Activated effector memory CD4-positive, alpha-beta T cell treated with anti-CD3 and anti-CD28 coated beads, Interleukin-2, amount 50 U/mL, for 16 hours (primary cell): ENCODE measurements at places on chromosomes 13 and 19.

GRCh38 chr13:99347911-99348451 lies 40.8 kb upstream of the GPR183 start:
- DNase-seq, result no peak

GRCh38 chr19:10230861-10231611 lies at the start of gene S1PR2:
S1PR2 (minus strand) TSS chr19:10231331; CDS start chr19:10224905, 6,426 bp downstream.
- DNase-seq, result peak; percentile 90

GRCh38 chr19:10245189-10245939 lies 6.7 kb upstream of the MRPL4 start:
- DNase-seq, result no peak

DNA sequence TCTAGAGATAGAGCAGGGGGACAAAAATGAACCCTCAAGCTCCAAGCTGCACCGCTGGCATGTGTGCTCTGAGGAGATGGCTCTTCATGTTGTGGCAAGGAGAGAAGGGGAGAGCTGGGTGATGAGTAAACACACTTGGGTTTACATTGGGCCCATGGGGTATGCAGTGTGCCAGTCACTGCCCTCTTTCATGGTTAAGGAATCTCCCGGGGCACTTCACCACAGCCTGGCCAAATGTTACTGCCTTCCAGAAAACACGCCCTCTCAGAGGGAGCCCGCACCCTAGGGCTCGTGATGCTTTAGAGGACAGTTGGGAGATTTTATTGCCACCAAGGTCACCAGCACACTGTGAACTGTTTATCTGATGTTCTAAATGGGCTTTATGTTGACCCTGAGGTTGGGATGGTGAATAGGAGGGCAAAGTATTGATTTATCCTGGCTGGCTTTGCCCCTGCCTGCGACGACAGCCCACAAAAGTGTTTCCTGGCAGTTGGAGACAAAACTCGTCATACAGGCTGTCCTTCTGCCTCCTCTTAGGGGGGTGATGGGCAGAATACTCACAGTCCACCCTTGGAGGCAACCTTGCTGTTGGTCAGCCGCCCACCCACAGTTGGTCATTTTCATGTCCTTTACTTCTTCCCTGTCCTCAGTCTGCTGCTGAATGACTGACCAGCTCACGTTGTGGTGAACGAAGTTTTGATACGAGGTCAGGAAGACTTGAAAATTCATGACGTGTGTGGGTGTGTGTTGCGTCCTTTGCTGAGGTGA lies 156.9 kb downstream of the STK24 start:
- DNase-seq, result no peak

- DNase-seq, result no peak
These were observed 10.5 kb upstream of the NTN5 start for GRCh38 chr19:48683349-48683748.

- peak; percentile 87 for DNase-seq
These were observed 45.3 kb downstream of the KLF2 start for GRCh38 chr19:16369664-16370576.

DNA sequence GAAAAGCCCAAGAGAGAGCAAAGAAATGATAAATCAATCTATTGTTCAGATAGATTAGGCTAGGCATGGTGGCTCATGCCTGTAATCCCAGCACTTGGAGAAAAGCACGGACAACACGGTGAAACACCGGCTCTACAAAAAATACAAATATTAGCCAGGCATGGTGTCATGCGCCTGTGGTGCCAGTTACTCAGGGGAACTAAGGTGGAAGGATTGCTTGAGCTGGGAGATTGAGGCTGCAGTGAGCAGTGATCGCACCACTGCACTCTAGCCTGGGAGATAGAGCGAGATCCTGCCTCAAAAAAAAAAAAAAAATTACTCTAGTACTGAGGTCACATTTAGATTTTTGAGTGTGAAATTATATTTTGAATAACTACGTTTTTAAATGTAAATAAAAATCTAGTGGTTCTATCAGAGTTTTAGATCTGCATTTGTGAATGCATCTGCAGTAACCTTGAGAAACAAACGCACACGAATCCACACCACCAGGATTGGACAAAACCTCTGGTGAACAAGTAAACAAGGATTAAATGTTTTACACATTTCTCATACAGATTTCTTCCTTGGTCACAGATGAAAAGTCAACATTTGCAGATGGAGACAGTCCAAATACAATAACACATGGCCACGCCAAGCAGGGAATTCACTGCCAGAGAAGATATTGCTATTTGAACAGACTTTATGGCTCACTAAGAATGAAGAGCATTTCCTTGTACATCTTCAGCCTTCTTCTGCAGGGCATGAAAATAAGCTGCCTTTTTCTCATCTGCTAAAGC lies 917.6 kb downstream of the PCDH9 start:
- DNase-seq, result no peak

DNA sequence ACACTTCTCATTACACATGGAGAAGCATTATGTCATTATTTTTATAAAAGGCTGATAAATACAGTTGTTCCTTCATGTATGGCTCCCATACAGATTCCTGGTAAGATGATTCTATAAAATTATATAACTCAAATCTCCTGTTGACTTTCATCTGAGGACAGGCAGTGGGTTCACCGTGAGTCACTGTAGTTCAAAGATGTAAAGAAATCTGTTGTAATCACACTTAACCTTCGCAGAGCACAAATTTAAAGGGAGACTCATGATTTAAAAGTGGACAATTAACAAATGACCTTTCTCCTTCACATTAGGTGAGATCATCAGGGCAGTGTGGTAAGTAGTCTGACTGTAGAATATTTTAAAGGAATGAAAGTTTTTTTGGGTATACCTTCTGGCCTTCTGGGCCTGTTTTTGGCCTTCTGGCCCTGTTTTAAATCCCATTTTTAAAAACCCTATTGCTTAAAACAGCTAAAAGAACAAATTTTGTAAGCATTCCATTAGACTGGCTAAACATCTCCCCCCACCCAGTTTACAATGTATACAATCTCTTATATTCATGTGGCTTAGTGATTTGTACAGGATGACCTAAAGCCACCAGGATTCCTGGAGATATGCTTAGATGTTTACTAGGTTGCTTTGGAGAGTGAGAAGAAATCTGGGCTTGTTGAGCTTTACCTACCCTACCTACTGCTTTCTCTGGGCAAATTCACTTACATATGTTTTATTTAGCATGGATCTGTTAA lies 171.2 kb downstream of the ITGBL1 start:
- DNase-seq, result no peak

DNA sequence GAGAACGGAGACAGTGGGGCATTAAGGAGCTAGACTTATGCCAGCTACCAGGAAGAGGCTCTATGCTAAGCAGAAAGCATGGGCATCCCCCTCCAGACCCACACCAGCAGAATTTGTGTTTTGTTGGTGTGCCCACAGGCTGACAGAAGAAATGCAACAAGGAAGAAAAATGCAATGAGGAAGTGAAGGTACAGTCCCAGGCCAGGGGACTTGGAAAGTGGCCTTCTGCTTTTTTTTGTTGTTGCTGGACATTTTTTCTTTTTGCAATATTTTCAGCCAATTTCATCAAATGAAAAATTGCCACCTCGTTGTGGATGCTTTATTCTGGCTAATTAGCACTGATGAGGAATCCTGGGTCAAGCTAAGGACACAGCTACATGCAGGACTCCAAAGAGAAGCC lies 167.7 kb downstream of the TSHZ3 start:
- no peak for DNase-seq

GRCh38 chr19:5993201-5993600 lies 15.3 kb upstream of the RANBP3 start:
- no peak for DNase-seq

DNA sequence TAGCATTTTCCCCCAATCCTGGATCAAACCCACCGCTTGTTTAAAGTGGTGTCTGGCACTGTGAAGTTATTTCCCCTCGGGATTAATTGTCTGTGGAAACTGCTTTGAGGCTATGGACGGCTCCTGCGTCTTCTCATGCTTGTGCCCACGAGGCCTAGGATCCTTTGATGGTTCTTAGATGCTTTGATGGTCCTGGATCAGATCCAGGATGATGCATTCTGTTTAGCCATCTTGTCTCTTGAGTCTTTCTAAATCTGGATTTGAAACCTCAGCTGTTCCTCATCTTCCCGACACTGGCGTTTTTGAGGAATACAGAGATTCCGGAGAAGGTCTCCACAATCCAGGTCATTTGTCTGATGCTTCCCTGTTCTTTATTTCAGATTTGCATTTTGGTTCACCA lies 36.1 kb upstream of the USP29 start:
- DNase-seq, result no peak

- DNase-seq, result no peak
These were observed 624.4 kb upstream of the KLHL1 start for GRCh38 chr13:70732611-70733010.

- DNase-seq, result no peak
These were observed 85.6 kb downstream of the RXFP2 start for GRCh38 chr13:31824705-31825517.

DNA sequence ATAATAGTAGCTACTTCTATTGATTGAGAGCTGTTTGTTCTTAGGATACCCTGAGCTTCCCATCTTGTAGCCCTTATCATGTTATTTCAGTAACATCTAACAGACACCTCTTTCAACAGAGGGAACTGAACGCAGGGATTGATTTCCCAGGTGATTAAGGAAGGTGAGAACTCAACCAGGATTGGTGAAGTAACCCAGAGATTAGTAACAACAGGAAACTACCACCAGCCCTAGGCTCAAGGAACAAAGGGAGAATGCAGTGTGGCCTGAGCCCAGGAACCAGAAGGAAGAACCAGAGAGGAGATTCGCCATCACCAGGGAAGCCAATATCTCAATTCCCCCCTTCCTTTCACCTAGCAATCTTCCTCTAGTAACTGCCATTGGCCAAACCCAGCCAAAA lies 8.5 kb downstream of the DHRS12 start:
- no peak for DNase-seq

- no peak for DNase-seq
These were observed 5.7 kb downstream of the SHISA7 start for GRCh38 chr19:55437410-55437809.

- no peak for DNase-seq
These were observed 68.3 kb downstream of the STARD13 start for GRCh38 chr13:33217256-33217655.

DNA sequence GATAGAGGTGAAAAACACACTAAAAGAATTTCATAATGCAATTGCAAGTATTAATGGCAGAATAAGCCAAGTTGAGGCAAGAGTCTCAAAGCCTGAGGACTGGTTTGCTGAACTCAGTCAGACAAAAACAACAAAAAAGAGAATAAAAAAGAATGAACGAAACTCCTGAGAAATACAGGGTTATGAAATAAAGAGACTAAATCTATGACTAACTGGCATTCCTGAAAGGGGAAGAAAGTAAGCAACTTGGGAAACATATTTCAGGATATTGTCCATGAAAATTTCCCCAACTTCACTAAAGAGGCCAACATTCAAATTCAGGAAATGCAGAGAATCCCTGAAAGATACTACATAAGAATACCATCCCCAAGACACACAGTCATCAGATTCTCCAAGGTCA lies 47.8 kb downstream of the UBL3 start:
- DNase-seq, result no peak

DNA sequence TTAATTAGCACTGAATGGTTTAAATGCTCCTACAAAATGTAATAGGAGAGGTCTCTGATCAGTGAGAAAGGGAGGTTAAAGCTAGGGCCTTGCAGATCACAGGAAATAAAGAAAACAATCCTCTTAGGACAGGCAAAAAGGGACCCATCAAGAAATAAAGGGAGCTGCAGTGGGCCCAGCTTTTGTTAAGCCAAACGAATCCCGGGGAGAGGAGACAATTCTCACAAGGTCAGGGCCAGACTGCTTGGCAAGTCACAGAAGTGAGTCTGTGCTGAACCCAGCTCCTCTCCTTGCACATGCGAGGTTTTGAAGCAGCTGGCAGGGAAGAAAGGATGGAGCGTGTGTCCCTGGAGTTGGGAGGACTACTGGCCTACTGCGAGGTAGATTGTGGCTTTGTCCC lies 285.8 kb downstream of the COG6 start:
- no peak for DNase-seq

DNA sequence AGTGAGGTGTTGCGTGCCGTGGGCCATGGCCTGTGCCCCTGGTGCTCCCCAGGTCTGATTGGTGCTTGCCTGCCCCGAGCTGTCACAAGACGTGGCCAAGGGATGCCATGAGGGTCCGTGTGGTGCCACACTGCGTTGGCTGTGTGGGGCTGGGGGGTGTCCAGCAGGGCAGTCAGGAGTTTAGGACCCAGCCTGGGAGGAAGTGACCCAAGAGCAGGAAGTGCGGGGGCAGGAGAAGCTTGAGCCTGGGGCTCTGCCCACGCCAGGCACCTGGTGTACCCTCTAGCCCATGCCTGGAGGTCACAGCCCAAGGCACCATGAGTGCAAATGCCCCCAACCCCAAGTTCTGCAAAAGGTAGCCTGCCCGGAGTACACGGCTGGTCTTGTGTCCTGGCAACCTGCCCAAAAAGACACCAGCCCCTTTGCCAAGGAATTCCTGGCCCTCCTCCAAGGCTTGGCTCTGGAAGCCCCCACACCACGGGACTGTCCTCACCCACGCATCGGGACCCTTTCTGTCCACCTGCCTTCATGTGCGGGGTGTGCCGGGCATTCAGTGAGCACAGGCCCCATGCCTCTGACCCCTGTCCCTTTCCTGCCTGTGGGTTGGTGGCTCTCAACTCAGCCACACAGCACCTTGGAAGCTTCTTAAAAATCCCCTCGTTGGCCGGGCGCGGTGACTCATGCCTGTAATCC lies 24.9 kb downstream of the MPND start:
- no peak for DNase-seq

DNA sequence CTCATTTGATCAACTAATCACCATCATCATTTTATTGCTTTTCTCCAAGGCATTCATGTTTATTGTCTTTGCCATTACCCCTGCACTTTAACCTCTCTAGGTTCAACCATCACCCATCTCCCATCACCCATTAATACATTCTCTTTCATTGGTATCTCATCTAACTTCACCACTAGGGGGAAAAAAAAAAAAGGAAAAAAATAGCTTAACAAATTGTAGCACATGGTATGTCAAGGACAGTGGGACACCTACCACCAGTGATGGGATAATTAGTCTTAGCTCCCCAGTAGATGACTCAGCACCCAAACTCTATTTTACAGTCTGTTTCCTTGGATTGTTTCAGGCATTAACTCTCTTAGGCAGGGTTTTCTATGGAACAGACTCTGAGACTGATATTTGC lies 1770.2 kb upstream of the MIR17HG start:
- no peak for DNase-seq

GRCh38 chr19:29395111-29395733 lies 130.6 kb upstream of the VSTM2B start:
- DNase-seq, result no peak
